Calu3 (cell line): ENCODE measurements at places on chromosomes 5 and 9. TPM values are rescaled to one million over a fixed set of nuclear protein-coding genes. Genes with fewer than 3 reads are reported as not detected.

The OLFML2A gene
- total RNA-seq: 0.88 and 0.99 TPM in 2 replicates

The DIAPH1 gene
- total RNA-seq: 176 and 219 TPM in 2 replicates

DNA sequence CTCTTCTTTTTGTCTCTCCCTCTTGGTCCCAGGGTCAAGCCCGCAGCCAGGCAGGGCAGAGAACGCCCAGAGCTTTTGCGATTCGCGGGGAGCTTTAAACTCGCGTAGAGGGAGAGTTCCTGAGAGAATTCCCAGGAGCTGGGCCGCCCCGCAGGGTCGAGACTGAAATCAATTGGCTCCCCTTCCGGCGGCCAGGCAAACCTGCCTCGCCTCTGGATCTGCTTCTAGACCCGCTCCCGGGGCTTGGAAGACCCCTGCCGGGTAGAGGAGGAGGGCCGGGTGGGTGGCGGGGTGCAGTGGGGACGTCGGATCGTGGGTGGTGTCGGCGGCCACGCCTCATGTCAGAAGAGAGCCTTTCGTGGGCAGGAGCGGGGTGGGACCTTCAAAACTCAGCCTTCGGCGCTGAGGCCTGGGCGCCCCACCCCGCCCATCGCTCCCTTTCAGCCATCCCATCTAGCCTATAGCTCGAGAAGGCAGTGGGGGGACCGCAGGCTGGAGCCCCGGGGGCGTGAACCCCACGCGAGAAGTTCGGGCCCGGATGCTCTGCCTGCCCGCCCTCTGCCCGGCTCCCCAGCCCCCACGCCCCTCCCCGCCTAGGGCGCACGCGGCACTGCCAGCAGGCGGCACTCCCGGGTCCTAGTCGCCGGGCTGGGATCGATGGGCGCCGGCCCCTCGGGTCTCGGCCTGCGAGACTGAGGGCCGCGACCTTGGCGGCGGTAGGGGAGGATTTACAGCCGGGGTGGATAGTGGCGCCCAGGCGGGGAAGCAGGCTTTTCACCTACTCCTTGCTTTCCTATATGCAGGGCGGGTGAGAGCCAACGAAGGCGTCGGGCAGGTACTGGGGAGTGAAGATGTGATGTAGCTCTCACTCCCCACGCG, 6.1 kb downstream of the PRDM6 start:
- DNase-seq: no peak

The IL5 gene
- total RNA-seq: not detected in 2 replicates

The MSH3 gene
- total RNA-seq: 15.5 and 17.2 TPM in 2 replicates

DNA sequence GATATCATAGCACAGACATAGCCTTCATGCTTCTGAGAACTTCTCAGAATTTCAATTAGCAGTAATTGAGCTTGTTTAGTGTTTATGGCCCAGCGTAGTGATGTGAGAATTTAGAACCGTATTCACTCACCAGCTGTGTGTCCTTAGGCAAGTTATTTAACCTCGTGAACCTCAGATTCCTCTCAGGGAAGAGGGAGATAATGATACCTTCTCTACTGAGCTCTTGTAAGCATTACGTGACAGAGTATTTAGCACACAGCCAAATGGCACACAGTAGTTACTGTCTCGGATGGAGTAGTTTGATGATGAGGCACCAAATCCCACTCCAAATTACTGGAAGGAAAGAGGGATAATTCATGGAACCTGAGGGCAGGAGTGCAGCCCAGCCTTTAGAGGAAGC, 429.3 kb downstream of the CCDC171 start:
- DNase-seq: no peak
